ENCODE measurements at places on chromosomes 16 and 17. TPM values are rescaled to one million over a fixed set of nuclear protein-coding genes. Genes with fewer than 3 reads are reported as not detected.

GRCh38 chr17:81121841-81122733, 43.2 kb upstream of the PVALEF start:
- no peak for DNase-seq

DNA sequence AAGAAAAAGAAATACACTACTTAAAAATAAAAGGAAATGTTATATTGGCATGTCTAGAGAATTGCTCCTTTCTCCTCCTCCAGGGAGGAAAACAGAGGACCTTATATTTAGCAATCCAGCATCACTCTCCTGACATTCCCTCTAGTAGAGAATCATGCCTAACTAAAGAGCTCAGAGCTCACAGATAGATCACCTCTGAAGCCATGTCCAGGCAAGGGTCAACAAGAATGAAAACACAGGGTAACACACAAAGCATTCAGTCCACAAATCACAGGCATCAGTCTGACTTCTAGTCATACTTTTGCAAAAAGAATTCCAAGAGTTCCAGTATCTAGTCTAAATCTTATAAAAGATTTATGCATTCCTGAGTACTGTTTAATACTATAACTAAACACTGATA, 4.4 kb upstream of the HASPIN start:
- DNase-seq: no peak

DNA sequence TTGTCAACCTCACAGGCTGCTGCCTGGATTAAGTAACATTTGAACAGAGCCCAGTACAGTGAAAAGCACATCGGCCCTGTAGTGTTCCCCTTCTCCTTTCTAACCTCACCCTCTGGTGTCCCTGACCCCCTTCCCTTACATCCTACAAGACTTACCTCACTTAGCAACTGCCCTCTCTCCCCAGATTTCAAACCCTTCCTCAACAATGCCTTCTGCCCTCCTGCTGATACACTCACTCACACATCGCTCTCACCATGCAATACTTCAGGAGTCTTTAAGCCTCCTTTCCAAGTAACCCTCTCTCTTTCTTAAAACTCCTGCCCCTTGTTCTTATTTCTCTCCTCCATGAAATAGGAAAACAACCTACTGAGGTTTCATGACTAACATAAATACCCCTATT, 17.8 kb downstream of the ZZEF1 start:
- no peak for DNase-seq

- DNase-seq: peak; percentile 72
These were observed 19.9 kb upstream of the PLLP start for GRCh38 chr16:57304169-57305061.

DNA sequence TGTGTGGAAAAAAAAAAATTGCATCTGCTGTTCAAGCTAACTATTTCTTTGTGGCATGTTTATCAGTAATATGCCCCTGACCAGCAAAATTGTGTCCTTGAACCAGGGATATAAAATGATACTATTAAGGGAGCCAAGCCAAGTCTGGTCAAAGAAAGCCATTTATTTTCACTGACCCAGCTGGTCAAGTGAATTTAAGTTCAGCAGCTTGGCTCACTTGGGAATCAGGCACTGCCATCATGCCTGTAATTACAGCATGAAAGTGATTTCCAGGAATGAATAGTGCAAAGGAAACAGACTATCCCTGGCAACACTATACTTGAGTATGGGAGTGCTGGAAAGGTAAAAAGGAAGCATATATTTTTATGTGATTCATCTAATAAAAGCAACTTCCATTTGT, 934.6 kb upstream of the CDH8 start:
- DNase-seq: no peak

- DNase-seq: no peak
These were observed 43.6 kb upstream of the MMP2 start for GRCh38 chr16:55435387-55435786.

DNA sequence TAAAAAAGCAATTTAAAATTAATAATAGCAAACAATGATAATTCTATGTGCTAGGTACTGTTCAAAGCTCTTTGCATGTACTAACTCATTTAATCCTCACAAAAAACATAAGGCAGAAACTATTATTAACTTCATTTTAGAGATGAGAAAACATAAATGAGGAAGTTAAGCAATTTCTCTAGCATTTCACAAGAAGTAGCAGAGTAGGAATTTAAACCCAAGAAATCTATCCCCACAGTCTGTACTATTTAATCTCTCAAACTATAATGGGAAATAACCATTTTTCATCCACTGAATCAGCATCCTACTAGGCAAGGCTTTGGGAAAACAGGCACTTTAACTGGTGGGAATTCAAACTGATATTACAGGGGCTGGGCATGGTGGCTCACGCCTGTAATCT, 42.2 kb upstream of the INTS2 start:
- no peak for DNase-seq

GRCh38 chr17:19470530-19471261, 59.7 kb downstream of the RNF112 start:
- peak; percentile 63 for DNase-seq

DNA sequence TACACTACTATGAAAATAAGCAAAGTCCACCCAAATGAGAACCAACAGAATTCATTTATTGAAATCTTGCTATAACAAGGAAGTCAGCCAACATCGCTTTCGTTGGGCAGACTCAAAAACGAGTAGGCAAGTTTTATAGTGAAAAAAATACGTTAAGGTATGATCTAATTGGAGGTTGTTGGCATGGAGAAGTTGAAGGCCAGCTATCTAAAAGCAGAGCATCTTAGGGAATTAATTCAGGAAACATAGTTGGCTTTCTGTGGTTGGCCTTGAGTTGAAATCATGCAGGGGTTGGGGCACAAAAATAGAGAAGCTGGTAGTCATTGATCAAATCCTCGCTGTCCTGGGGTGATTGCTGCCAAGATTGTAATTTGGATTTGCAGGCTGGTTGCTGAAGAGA, 118.3 kb downstream of the PPM1E start:
- no peak for DNase-seq

DNA sequence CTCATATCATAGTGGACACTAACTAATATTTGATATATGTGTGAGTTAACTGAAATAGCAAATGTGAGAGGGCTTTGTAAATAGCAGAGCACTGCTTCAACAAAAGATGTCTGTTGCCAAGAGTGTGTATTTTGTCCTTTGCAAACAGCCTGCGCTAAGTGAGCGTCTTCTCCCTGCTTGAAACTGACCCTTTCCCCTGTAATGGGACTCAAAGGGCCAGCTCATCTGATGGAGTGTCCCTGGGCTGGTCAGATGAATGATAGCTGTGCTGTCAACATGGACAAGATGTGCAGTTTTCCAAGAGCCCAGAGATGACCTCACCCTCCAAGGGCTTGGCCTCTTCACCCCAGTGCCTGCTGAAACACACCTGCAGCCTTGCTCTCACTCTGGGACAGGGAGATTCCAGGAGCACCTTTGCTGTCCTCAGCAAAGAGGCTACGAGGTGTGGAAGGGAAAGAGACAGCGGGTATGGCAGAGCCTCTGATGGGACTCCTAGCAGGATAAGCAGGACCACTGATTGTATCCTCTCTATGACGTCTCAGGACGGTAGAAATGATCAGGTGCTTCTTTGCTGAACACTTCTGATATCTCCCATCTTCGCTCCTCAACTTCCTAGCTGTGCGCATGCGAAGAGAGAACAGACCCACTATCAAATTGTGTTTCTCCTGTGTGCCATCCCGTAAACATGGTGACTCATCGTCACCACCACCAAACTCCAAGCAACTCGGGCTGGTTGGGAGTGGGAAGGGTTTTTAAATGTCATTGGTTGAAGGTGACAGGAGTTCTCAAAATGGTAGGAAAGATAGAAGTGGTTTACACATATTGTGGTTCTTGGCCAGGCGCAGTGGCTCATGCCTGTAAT, 35.8 kb upstream of the TBX2 start:
- DNase-seq: no peak

- DNase-seq: no peak
These were observed 82.0 kb downstream of the RGS9 start for GRCh38 chr17:65219124-65219523.

TUBB3 gene
- 2.4 TPM for total RNA-seq

TEKT1 gene
- total RNA-seq: not detected

FBXO39 gene
- total RNA-seq: not detected

OR1A1 gene
- total RNA-seq: not detected

PTX4 gene
- total RNA-seq: not detected

NPIPB9 gene
- total RNA-seq: 19.4 TPM

GJD3 gene
- not detected for total RNA-seq

All from transverse colon (tissue), 4 donors.